IMR-90 (cell line): ENCODE measurements at places on chromosomes 13 and 19. TPM values are rescaled to one million over a fixed set of nuclear protein-coding genes. Genes with fewer than 3 reads are reported as not detected.

The C13orf42 gene
- not detected in 2 replicates for total RNA-seq

The FAAP24 gene
- total RNA-seq, result 2.2 TPM in 2 replicates

The GSX1 gene
- not detected in 2 replicates for total RNA-seq

The ZNF416 gene
- total RNA-seq, result 6.1 and 8.1 TPM in 2 replicates

The ARHGAP35 gene
- 28.9 and 29.0 TPM in 2 replicates for total RNA-seq

The FCGBP gene
- under 0.01 TPM in 1 of 2 replicates, not detected in the other for total RNA-seq

The ZNF844 gene
- total RNA-seq, result 8.1 and 12.0 TPM in 2 replicates

The PRR36 gene
- total RNA-seq, result not detected in 2 replicates

The ICAM4 gene
- 2.3 and 2.5 TPM in 2 replicates for total RNA-seq

The ELANE gene
- total RNA-seq, result not detected in 2 replicates

The SYCN gene
- total RNA-seq, result not detected in 2 replicates

The KLK14 gene
- not detected in 2 replicates for total RNA-seq

The ZNF582 gene
- 1.7 and 1.8 TPM in 2 replicates for total RNA-seq

The SYNE4 gene
- not detected in 2 replicates for total RNA-seq

The PSG2 gene
- total RNA-seq, result 0.18 and 0.28 TPM in 2 replicates

The ZNF773 gene
- 11.9 and 13.3 TPM in 2 replicates for total RNA-seq

The SRRM5 gene
- not detected in 2 replicates for total RNA-seq

The ZNF835 gene
- not detected in 2 replicates for total RNA-seq

The MKNK2 gene
- total RNA-seq, result 20.8 and 21.9 TPM in 2 replicates

The RFPL4A gene
- not detected in 2 replicates for total RNA-seq

The NOVA2 gene
- not detected in 2 replicates for total RNA-seq

The PDX1 gene
- not detected in 2 replicates for total RNA-seq

The UNC13A gene
- total RNA-seq, result under 0.01 and 0.18 TPM in 2 replicates

The BCKDHA gene
- total RNA-seq, result 6.4 and 7.7 TPM in 2 replicates

The ATP1A3 gene
- under 0.01 TPM in 2 replicates for total RNA-seq

The ZNF765 gene
- total RNA-seq, result 18.1 and 19.2 TPM in 2 replicates

The KIR2DL1 gene
- not detected in 2 replicates for total RNA-seq

The LRRC8E gene
- total RNA-seq, result 6.9 and 7.2 TPM in 2 replicates
